Activated CD4-positive, alpha-beta T cell treated with anti-CD3 and anti-CD28 coated beads for 48 hours (primary cell): ENCODE measurements at places on chromosomes 5 and 9.

- no peak for DNase-seq
These were observed 31.9 kb upstream of the GABRP start for GRCh38 chr5:170751631-170752030.

DNA sequence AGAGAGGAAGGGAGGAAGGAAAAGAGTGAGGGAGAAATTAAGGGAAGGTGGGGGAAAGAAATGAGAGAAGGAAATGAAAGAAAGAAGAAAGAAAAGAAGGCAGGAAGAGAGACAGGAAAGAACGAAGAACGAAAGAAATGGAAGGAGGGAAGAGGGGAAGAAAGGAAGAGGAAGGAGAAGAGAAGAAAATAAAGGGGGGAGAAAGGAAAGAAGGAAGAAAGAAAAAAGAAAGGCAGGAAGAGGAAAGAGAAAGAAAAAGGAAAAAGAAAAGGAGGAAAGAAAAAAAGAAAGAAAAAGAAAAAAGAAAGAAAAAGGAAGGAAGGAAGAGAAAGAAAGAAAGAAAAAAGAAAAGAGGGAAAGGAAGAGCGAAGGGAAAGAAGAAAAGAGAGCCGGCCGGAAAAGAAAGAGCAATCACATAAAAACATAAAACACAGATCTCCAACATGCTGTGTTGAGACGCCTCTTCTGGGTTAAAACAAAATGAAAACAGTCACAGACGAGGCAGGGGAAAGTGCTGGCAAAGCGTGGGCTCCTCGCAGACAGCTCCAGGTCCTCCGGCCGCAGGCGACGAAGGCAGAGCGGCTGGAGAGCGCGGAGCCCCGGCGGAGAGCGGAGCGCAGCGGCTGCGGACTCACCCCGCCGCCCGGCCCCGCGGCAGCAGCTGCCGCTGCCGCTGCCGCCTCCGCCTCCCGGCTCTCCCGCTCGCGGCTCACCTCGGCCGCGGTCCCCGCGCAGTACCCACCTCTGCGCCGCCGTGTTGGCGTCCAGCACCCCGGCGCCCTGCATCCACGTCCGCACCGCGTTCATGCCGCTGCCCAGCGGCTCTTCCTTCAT lies 896 bp downstream of the EBF1 start:
- peak; percentile 63 for DNase-seq

DNA sequence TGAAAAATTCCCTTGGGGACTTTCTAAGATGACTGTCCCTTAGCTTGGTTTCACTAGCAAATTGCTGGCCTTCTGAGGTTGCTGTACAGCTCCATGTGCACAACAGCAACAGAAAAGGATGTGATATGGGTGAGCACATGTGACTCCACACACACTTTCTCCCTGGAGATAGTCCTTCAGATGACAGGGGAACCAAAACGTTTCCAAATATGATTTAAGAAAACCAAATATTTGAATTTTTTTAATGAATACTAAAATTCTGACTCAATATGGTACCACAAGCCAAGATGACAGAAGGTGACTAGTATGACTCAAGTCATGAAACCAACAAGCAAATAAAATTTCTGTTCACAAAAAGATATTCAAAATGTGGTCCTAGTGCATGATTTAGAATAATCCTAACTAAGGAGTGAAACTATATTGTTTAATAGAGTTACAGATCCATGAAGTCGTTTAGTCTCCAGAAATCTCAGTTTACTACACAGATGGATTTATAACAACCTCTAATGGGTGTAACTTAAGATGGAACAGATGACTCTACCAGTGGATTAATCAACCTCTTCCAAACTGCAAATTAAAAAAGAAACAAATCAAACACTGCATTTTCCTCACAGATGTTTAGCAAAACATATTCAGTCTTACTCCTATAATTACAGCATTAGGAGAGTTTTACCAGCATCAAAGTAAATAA lies 144.8 kb upstream of the PIK3R1 start:
- DNase-seq = peak; percentile 7

DNA sequence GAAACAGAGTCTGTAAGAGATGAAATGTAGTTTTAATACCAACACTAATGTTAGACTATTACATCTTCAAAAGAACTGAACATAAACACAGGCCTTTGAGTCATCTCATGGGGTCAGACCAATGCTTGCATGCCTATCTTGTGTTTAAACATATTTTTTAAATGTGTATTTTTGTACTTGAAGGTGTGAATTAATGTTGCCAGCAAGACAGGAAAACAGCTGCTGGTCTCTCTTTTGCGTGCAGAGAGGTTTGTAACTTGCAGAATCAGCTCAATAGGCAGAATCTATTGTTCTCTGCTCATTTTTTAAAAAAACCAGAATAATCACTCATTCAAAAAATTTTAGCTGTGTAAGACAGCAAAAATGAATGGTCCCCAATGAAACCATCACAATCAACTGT lies 180.2 kb downstream of the ALDH1A1 start:
- DNase-seq = no peak

GRCh38 chr9:99011161-99011709 lies 67.5 kb downstream of the COL15A1 start:
- DNase-seq = no peak

DNA sequence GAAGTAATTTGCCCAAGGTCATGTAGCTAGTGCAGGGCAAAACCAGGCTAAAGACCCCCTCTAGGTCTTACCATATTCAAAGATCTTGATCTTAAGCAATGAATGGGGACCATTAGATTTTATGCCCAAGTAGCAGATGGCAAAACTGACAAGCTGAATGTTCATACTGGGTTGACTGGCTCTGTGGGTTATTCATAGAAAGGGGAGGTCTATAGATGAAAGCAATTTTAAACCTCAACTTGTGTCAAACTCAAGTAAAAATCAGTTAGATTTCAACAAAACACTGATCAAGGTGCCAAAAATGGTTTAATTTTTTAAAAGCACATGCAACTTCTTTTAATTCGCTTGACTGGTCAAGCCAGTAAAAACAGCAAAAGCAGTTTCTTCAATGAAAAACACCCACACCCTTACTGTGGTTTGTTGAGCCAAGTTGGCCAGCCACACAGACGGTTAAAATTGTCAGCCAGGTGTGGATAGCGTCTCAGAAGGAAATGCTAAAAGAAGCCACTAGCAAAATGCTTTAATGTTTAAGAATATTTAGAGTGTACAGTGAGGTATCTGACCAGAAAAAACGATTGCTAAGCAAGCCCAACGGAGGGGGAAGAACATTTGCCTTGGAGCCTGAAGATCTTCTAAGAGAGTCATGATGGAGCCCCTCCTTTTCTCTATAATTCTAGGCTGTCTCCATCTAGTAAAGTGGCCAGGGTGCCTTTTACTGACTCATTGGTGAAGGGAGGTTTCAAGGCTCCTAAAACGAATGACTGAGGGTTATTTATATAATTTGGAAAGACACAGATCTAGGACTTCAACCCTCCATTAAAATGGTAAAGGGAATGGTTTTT lies 539.6 kb upstream of the CLINT1 start:
- no peak for DNase-seq

- DNase-seq = no peak
These were observed 65.7 kb upstream of the EIF4EBP3 start for GRCh38 chr5:140481758-140482157.

DNA sequence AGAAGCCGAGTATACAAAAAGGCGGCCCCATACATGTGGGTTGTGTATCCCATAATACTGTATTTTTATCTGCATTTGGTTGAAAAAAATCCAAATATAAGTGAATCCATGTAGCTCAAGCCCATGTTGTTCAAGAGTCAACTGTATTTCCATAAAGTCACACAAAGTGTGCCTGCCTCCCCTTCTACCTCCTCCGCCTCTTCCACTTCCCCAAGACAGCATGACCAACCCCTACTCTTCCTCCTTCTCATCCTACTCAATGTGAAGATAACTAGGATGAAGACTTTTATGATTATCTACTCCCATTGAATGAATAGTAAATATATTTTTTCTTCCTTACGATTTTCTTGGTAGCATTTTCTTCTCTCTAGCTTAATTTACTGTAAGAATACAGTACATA lies 92.7 kb downstream of the RFX3 start:
- no peak for DNase-seq

DNA sequence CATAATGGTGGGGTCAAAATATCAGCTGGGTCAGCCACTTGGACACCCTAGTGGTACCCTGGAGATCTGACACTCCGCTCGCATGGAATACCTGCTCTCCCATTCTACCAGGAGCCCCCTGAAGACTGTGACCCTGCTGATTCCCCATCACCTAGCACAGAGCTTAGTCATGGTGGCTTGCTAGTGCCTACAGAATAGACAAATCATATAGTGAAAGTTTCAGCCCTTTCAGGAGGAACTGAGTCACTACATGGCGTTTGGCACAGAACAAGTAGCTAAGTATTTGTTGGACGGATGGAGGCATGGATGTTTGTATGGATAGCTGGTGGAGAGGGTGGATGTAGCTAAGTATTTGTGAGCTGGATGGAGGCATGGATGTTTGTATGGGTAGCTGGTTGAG lies 65.3 kb downstream of the LMX1B start:
- DNase-seq = peak; percentile 31
